ENCODE measurements at places on chromosomes 2 and 18. TPM values are rescaled to one million over a fixed set of nuclear protein-coding genes. Genes with fewer than 3 reads are reported as not detected.
A peak's percentile ranks its signal among the peaks of the same experiment; 100 is the strongest.

DNA sequence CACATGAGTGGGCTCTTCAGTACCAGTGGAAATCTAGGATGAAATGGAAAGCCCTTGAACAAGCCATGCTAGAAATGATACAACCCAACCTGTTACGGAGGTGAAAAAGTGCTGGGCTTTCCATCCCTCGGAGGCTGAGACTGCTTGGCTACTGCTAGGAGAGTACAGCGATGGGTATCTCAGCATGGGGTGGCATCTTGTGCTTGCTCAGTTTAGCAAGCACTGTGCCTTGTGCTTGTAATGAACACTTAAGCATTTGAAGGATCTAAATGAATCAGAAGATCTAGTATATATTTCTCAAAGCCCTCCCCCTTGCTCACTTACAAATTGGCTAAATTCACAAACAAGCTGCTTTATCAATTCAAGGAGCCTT, 44.3 kb upstream of the EHBP1 start:
- no peaks in the 10 kb centered on the region for H3K27me3 ChIP-seq
- peaks cover 64% of the 10 kb centered on the region for H3K4me1 ChIP-seq
- no peak for DNase-seq
- peak overlapping the region; percentile 83 for H3K27ac ChIP-seq
- no peaks in the 10 kb centered on the region for H3K36me3 ChIP-seq
- peak overlapping the region; percentile 5 for H3K4me3 ChIP-seq

- no peak overlapping the region for H3K4me3 ChIP-seq
- H3K36me3 ChIP-seq, result peaks cover 8% of the 10 kb centered on the region
- no peaks in the 10 kb centered on the region for H3K27me3 ChIP-seq
These were observed 9.5 kb downstream of the ASB18 start for GRCh38 chr2:236254674-236255073.

- no peak within 1 kb of the TSS for H3K27ac ChIP-seq
- no peak for DNase-seq
- H3K4me3 ChIP-seq, result no peak within 1 kb of the TSS
These were observed at the start of gene SPHKAP for GRCh38 chr2:228181098-228182019. Gene SPHKAP, minus strand, starts transcription at chr2:228181687. Its CDS starts 89 bp downstream, at chr2:228181598.

DNA sequence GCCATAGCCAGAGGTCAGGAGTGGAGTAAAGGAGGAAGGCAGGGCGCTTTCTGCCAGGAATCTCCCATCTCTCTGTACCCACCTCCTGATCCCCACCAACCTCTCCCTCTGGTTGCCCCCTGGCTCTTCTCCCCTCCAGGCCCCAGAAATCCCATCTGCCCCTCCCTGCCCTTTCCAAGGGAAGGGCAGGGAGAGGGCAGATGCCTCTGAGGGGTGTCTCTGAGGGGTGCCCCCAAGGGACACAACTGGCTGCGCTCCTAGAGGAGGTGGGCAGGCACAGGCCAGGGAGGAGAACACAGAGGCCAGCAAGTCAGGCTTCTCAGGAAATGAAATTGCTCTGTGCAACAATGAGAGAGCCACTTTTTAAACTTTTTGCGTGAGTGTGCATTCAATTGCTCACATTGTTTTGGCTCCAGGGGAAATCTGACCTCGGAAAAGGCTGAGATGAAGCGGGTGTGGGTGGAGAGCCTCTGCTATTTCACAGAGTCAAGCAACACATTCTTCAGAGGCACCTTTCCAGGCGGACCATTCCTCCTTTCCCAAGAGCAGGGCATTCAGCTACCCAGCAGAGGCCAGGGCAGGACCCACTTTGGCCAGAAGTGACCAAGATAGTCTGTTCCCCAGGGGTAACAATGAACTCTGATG, 125.5 kb downstream of the SMAD7 start:
- H3K36me3 ChIP-seq, result peaks cover 44% of the 10 kb centered on the region
- no peaks in the 10 kb centered on the region for H3K27me3 ChIP-seq
- peak overlapping the region; percentile 22 for H3K4me3 ChIP-seq
- peak overlapping the region; percentile 100 for H3K27ac ChIP-seq
- H3K4me1 ChIP-seq, result peaks cover 67% of the 10 kb centered on the region

DNA sequence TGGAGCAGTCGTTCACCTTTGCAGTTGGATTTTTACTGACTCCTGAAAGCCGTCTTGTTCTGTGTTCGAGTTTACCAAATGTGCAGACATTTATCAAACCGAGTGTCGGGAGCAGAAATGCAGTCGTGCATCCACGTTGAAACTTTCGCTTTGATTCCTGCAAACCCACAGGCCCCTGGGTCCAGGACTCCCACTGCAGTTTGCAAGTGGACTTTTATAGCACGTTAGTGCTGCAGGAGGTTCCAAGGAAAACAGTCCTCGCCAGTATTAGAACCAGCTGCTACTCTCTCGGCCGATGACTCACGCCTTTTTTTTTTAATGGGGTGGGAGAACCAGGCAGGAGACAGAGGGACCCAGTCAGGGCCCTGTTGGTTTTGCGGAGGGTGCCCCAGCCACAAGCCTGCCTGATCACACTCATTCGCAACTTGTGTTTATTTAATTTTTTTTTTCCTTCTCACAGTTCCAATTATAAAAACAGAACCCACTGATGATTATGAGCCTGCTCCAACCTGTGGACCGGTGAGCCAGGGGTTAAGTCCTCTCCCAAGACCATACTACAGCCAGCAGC, 90.1 kb downstream of the NFATC1 start:
- peak overlapping the region; percentile 94 for H3K27ac ChIP-seq
- H3K27me3 ChIP-seq, result no peaks in the 10 kb centered on the region
- DNase-seq, result peak; percentile 86
- peaks cover 29% of the 10 kb centered on the region for H3K4me1 ChIP-seq
- H3K4me3 ChIP-seq, result peak overlapping the region; percentile 65

- no peaks in the 10 kb centered on the region for H3K27me3 ChIP-seq
- H3K27ac ChIP-seq, result no peak overlapping the region
- H3K4me1 ChIP-seq, result peaks cover 3% of the 10 kb centered on the region
These were observed 32.4 kb downstream of the TTLL4 start for GRCh38 chr2:218743068-218743467.

GRCh38 chr2:40164736-40165508, 287.0 kb downstream of the SLC8A1 start:
- H3K4me1 ChIP-seq, result peaks cover 31% of the 10 kb centered on the region
- peak overlapping the region; percentile 45 for H3K27ac ChIP-seq
- H3K27me3 ChIP-seq, result no peaks in the 10 kb centered on the region
- DNase-seq, result no peak
- H3K36me3 ChIP-seq, result peaks cover 7% of the 10 kb centered on the region
- no peak overlapping the region for H3K4me3 ChIP-seq

- no peak overlapping the region for H3K4me3 ChIP-seq
- H3K27ac ChIP-seq, result no peak overlapping the region
- peaks cover 46% of the 10 kb centered on the region for H3K27me3 ChIP-seq
- no peaks in the 10 kb centered on the region for H3K4me1 ChIP-seq
- no peak for DNase-seq
These were observed 165.7 kb upstream of the SLC14A2 start for GRCh38 chr18:45449418-45450227.

- no peak overlapping the region for H3K4me3 ChIP-seq
- H3K4me1 ChIP-seq, result peaks cover 45% of the 10 kb centered on the region
- H3K27ac ChIP-seq, result peak overlapping the region; percentile 85
These were observed 268.3 kb downstream of the DYSF start for GRCh38 chr2:71721669-71722068.

GRCh38 chr2:186535861-186536260, 49.8 kb downstream of the ZC3H15 start:
- H3K4me3 ChIP-seq, result no peak overlapping the region
- no peak overlapping the region for H3K27ac ChIP-seq
- H3K4me1 ChIP-seq, result peaks cover 19% of the 10 kb centered on the region
- H3K27me3 ChIP-seq, result no peaks in the 10 kb centered on the region

DNA sequence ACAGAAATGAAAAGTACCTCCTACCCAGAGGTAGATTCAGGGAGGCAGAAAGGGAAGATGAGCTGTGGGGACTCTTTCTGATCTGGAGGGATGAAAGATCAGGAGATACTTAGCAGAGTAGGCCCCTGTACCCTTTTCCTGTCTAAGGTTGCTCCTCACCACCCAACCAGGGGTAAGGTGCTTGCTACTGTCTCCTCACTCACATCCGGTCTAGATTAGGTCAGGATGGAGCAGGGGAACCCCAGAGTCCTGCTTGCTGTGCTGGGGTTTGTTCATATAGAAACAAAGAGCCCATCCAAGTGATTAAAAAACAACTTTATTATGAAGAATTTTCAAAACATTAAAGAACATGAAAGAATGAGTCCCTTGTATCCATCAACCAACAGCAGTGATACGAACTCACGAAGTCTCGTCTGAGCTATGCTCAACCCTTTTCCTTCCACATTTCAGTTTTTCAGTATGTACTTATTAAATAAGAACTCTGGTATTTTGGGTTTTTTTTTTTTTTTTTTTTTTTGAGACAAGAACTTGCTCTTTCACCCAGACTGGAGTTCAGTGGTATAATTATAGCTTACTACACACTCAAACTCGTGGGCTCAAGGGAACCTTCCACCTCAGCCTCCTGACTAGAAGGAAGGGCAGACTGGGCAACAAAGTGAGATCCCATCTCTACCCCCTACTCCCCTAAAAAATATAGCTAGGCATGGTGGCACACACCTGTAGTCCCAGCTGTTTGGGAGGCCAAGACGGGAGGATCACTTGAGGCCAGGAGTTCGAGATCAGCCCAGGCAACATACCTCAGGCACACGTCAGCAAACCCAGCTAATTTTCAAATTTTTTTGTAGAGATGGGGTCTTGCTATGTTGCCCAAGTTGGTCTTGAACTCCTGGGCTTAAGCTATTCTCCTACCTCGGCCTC, 28.5 kb upstream of the MCFD2 start:
- H3K27ac ChIP-seq, result no peak overlapping the region
- DNase-seq, result no peak
- no peaks in the 10 kb centered on the region for H3K27me3 ChIP-seq
- peaks cover 33% of the 10 kb centered on the region for H3K4me1 ChIP-seq
- no peak overlapping the region for H3K4me3 ChIP-seq
- H3K36me3 ChIP-seq, result peaks cover 2% of the 10 kb centered on the region

The ANKRD30BL gene
- not detected for total RNA-seq

GRCh38 chr2:196546151-196546919, 93.2 kb upstream of the CCDC150 start:
- H3K4me3 ChIP-seq, result no peak overlapping the region
- peaks cover 17% of the 10 kb centered on the region for H3K4me1 ChIP-seq
- H3K36me3 ChIP-seq, result peaks cover 4% of the 10 kb centered on the region
- no peaks in the 10 kb centered on the region for H3K27me3 ChIP-seq
- no peak overlapping the region for H3K27ac ChIP-seq
- DNase-seq, result no peak

GRCh38 chr2:220445429-220446105, 818.1 kb downstream of the SLC4A3 start:
- no peaks in the 10 kb centered on the region for H3K27me3 ChIP-seq
- H3K27ac ChIP-seq, result no peak overlapping the region
- no peaks in the 10 kb centered on the region for H3K36me3 ChIP-seq
- no peak overlapping the region for H3K4me3 ChIP-seq
- no peaks in the 10 kb centered on the region for H3K4me1 ChIP-seq
- DNase-seq, result no peak

- DNase-seq, result no peak
- H3K27me3 ChIP-seq, result no peaks in the 10 kb centered on the region
- no peak overlapping the region for H3K4me3 ChIP-seq
These were observed 10.9 kb downstream of the FEZ2 start for GRCh38 chr2:36587101-36587500.

The POTEE gene
- not detected for total RNA-seq

GRCh38 chr2:231910771-231911170, 15.4 kb downstream of the NPPC start:
- no peak overlapping the region for H3K4me3 ChIP-seq
- H3K36me3 ChIP-seq, result no peaks in the 10 kb centered on the region
- H3K27ac ChIP-seq, result no peak overlapping the region
- no peak for DNase-seq

DNA sequence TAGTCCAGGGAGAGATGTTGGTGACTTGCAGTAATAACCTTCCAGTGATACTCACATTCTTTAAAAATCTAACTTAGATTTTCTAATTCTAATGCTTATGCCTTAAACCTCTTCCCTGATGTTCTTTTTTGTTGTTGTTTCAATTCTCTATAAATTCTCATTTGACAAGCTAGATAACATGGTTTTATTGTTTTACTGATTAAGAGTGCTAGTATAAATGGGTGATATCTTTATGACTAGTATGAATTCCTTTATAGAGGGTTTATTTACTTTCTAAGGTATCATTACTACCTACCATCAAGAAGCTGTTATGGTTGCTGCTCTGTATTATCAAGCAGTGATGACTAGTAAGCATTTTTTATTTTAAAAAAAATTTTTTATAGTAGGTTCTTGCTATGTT, 35.0 kb downstream of the ACVR2A start:
- H3K36me3 ChIP-seq, result no peaks in the 10 kb centered on the region
- no peak overlapping the region for H3K4me3 ChIP-seq
- H3K27ac ChIP-seq, result no peak overlapping the region

The NGEF gene
- total RNA-seq, result 0.26 TPM

DNA sequence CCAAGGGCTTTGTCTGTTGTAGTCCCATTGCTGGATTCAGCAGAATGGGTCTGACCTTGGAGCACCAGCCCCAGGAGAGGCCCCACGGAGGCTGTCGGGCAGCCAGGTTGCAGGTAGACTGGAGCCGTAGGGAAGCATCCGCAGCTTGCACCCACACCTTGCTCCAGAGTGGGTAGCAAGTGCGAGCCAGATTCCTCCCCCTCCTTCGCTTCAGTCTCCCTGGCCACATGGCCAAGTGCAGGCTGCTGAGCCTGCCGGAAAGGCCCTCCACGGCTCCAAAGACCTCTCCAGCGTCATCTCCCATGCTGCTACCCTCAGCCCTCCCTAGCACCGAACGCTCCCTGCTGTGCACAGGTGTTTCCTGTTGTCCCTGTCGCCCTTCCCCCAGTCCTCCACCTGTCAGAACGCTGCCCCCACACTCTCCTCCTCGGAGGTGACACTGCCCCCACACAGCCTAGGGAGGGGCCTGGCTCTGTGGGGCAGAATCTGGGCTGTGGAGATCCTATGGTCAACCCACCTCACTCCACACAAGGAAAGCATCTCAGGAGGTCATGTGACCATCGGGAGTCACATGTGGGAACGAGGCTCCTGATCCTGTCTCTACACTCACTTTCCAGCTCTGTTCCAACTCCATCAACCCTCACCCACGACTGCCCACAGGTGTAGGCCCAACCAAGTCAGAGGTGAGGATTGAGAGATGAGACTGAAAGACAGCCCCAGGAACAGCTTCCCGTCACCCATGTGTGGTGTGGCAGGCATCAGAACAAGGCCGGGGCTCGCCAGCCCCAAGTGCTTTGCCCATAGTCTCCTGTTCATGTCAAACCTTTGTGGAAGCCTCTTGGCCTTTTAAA, 8.3 kb downstream of the KCNF1 start:
- no peaks in the 10 kb centered on the region for H3K4me1 ChIP-seq
- no peak for DNase-seq
- peaks cover 16% of the 10 kb centered on the region for H3K27me3 ChIP-seq
- H3K36me3 ChIP-seq, result no peaks in the 10 kb centered on the region
- H3K4me3 ChIP-seq, result no peak overlapping the region

DNA sequence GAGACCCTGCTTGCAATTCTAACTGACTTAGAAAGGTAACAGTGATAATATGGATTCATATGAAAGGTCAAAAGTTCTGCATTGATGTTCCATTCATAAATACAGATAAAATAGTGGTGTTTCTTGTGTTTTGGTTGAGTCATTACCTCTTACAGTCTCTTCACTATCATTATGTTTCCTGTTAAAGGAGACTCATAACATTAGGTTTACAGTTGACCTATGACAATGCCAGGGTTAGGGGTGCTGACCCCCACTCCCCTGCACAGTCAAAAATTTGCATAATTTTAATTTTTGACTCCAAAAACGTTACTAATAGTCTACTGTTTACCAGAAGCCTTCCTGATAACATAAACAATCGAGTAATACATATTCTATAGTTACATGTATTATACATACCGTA, 75.4 kb downstream of the VRK2 start:
- no peak overlapping the region for H3K4me3 ChIP-seq
- peaks cover 2% of the 10 kb centered on the region for H3K36me3 ChIP-seq
- no peaks in the 10 kb centered on the region for H3K4me1 ChIP-seq
- no peak for DNase-seq
- no peaks in the 10 kb centered on the region for H3K27me3 ChIP-seq

All from osteocyte (in vitro differentiated cells).